ENCODE measurements at places on chromosomes 2 and 18.

- no peak for DNase-seq
Measured at GRCh38 chr2:182646763-182647498, 69.1 kb upstream of the DNAJC10 start.

GRCh38 chr2:230068651-230069055 is at the start of gene SLC16A14:
Gene SLC16A14 (minus strand): TSS chr2:230068924. CDS start chr2:230059352, 9,572 bp downstream.
- no peak for DNase-seq

- DNase-seq: no peak
Measured at GRCh38 chr2:143889216-143889615, 630.7 kb downstream of the ZEB2 start.

GRCh38 chr2:228239207-228239906 is 57.9 kb upstream of the SPHKAP start:
- no peak for DNase-seq

- DNase-seq: no peak
Measured at GRCh38 chr18:53422896-53423295, 801.6 kb downstream of the MBD2 start.

DNA sequence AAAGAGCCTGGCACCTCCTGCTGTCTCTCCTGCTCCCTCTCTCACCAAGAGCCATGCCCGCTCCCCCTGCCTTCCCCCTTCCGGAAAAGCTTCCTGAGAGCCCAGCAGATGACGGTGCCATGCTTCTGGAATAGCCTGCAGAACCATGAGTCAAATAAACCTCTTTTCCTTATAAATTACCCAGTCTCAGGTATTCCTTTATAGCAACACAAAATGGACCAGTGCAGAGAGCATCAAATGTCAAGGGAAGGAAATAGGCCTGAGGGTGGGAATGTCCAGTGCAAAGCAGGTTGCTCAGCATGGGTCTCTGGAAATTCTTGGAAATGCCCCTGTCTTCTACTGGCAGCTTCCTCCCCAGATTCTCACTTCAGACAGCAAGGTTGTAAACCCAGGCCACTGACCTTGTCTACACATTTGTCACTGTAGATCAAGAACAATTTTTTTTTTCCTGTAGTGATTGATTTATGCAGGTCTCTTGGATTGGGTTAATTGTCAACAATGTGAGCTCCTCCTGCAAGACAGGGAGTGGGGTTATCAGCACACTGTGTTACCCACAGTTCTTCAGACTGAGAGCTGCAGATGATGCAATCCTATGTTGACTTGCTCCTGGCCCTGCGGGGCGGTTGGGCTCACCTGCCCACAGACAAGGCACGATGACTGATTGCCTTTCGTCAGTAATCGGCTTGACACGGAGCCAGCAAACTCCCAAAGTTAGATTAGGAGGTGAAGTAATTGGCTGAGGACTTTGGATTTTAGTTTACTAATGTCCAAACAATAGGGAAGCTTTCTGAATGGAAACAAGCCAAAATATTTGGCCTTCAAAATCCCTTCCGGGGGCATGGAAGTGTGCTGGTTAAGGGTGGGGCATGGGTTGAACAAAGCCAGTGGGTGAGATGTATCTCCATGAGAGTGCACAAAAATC is 5.4 kb upstream of the BOD1L2 start:
- no peak for DNase-seq

GRCh38 chr2:224722250-224722649 is 6.1 kb upstream of the CCDC195 start:
- no peak for DNase-seq

DNA sequence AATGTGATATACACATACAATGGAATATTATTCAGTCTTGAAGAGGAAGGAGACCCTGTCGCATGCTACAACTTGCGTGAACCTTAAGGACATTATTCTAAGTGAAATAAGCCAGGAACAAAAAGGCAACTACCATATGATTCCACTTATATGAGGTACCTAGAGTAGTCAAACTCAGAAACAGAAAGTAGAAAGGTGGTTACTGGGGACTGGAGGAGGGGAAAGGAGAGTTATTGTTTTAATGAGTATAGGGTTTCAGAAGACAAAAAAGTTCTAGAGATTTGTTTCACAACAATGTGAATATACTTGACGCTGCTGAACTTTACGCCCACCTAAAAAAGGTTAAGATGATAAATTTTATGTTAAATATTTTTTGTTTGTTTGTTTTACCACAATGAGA is 47.0 kb downstream of the CXCR4 start:
- DNase-seq: no peak

- no peak for DNase-seq
Measured at GRCh38 chr2:237264480-237265219, 149.3 kb downstream of the COL6A3 start.

DNA sequence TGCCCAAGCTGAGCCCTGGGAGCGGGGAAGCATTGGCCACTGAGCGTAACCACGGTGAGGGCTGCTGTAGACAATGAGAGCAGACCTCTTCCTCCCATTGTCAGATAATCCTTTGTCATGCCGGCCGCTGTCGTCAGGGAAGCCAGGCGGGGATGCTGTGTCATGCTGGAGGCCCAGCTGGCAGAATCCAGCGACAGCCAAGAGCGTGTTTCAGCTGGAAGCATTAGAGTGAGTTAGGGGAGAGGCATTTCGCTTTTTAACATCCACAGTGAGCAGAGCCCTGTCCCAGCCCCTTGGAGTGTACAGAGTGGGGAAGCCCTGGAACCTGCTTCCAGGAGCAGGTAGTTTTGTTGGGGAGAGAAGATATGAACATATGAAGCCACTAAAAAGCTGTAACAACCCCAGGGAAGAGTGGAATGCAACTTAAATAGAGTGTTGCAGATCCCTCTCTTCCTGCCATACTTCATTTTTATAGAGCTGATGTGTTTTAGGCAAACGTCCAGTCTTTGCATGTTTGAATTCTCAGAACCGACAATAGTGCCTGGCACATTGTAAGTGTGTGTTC is 7.0 kb downstream of the CTIF start:
- no peak for DNase-seq

DNA sequence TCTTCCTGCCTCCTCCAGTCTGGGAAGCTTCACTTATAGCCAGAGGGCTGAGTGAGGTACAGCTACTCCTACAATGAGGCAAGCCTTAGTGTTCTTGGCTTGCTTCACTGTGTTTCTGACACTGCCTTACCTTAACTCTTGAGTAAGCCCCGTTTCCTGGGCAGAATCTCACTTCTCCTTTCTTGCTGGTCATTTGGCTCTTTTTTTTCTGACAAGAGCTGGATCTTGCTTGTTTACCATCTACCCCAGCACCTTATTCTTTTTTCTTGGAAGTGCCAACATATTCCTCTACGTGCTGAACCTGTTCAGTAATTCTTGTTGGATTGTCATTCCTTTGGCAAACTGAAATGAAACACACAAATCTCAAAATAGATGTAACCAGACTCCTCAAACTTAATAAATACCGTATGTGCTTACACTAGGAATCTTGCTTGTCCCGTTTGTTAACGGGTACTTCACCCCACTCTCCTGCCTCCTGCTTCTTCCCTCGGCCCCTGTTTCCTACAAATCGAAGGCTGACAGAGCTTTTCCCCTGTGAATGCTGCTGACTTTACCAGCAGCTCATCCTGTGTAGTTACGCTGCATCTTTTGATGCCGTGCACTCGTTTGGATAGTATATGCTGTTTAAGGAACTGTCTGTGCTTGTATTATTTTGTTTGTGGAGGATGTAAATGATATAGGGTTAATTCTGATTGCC is 132.2 kb downstream of the FMNL2 start:
- no peak for DNase-seq

GRCh38 chr2:229815342-229815741 is 101.0 kb upstream of the DNER start:
- DNase-seq: no peak

GRCh38 chr2:135175177-135175576 is 123.1 kb downstream of the RAB3GAP1 start:
- DNase-seq: no peak

DNA sequence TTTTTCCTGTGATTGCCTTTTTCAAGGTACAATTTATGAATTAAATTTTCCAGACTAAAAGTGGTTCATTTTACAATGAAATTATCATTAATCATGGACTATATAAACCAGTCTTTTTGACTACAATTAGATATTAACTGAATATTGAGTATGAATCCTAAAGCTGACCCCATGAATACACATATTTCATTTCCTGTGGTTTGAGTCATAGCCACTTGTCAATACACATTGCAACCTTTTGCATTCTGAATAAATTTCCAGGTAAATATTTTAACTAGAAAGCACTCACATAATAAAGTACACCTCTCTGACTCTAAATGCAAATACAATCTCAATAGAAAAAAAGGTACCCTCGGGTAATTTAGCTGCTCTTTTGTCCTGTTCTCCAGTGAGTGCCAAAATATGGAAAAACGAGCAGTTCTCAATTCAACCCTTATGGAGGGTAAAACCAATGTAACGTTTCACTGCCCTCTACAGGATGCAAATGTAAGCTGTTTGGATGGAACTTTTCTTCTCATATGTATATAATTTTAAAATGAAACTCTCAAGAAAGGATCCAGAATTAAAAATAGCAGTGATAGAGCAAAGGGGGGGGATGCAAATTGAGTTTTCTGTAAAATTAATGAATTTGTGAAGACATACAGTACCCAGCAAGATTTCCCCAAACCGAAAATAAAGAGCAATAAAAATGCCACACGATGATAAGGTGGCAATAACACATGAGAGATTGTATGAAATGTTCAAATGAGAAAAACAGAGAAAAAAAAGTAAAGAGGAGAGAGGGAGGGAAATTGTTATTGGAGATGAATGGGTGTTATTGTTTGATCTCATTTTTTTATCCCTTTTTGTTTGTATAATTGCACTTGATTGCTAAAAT is 1795.7 kb upstream of the PIK3C3 start:
- DNase-seq: no peak

GRCh38 chr2:210049831-210050230 is 47.4 kb downstream of the RPE start:
- no peak for DNase-seq

DNA sequence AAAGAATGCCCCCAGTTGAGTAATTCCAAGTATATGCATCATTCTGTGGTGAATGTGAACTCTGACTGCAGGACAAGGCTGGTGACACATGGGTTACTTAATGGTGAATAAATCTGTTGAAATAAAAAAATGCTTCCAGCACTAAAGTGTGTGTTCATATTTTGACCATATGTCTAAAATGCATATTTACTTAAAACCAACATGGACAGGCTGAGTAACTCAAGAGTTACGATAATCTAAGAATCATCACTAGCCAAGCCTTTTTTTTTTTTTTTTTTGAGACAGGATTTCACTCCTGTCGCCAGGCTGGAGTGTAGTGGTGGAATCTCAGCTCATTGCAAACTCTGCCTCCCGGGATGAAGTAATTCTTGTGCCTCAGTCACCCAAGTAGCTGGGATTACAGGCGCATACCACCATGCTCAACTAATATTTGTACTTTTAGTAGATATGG is 47.1 kb upstream of the CCBE1 start:
- no peak for DNase-seq

GRCh38 chr2:227204452-227204851 is 40.0 kb downstream of the COL4A3 start:
- no peak for DNase-seq

All from central memory CD8-positive, alpha-beta T cell (primary cell).